ENCODE measurements at places on chromosomes 6 and 20.

- DNase-seq, result no peak
These were observed 99.1 kb upstream of the PRDM1 start for GRCh38 chr6:105986998-105987397.

DNA sequence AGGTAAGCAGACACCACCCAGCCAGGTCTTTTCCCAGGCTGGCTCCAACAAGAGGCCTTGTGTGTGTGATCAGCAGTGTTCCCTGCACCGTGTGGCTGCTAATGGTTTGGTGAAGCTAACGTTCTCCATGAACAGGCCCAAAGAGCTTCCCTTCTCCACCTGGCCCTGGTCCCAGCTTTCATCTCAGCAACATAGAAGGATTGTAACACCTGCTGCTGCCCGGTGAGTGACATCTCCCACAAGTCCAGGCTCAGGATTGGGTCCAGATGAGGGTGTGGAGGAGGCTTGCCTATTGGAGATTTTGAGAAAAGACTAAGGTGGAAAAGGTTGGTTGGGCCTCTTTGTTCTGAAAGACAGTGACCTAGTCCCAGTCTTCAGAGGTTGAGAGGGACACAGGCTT lies 89.6 kb downstream of the TMEM242 start:
- no peak for DNase-seq

DNA sequence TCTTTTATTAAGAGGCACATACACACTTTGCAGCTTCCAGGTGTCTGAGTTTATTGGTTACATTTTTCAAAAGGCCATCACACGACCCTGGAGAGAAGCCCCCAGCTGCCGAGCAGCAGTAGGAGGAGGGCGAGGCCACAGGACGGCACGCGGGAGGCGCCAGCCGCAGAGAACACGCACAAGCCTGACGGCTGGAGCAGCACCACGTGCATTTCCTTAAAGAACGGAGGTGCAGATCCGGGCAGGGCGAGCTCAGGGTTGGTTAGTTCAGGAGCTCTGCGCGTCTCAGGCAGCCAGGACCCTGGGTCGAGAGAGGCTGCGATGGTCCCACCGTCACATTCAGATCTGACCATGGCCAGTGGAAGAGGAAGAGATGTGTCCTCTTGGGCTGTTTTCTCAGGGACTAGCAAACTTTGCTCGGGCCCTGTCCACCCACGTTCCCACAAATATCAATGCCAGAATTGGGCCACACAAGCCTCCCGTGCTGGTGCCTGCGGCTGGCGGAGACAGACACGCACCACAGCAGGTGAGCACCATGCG lies 121.4 kb upstream of the AFDN start:
- DNase-seq, result no peak

DNA sequence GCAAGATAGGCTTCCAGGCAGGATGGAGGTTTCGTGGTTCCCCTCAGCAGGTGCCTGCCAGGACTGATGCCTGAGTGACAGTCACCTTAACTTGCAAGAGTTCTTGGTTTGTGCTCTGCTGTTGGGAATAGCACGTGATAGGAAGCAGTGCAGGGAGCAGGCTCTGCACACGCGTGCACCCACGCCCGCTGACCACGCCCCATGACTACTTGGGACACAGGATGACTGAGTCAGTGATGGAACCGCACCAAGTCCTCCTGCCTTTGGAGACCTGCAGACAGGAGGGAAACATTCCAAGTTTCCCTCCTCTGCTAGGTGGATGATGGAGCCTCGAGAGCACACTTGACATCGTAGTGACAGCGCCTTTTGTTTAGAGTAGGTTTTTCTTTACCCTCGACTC lies 164.2 kb downstream of the DTNBP1 start:
- DNase-seq, result no peak

- DNase-seq, result no peak
These were observed 38.2 kb downstream of the KIF6 start for GRCh38 chr6:39686976-39687375.

DNA sequence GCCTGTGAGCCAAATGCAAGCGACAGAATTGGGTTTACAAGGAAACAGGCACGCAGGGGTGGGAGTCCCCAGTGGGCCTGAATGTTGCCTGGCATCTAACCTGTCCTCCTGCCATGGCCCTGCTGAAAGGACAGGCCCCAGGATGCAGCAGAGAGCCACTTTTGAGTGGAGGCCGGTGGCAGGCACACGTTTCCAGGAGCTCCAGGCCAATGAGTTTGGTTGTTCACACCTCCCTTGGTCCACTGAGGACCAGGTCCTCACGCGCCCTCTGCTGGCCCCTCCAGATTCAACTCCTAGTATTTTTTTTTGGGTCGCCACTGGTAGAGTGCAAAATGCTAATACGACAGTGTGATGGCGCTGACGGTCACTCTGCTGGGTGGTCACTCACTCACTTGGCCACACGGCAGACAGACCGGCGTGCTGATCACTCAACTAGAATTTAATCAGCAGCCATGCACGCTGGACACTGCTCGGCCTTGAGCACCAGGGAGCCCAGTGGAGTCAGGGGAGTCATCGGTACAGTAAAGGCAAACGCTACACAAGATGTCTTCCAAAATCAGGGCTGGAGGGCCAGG lies 81.7 kb upstream of the NFATC2 start:
- DNase-seq, result peak; percentile 18

DNA sequence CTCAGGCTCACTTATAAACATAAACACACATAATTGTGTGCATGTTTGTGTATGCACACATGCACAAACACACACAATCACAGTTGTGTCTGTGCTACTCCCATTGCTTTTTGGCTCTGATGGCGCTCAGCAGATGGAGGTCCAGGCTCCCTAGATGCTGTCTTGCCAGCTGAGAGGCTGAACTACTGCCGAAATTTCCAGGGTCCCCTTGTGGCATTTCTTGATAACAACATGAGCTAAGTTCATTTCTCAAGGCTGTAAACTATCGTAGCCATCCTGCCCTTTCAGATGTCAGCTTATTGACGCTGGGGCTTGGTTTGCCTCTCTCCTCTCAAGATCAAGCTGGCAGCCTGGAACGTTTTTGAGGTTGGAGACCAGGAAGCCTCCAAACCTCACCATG lies 313.9 kb upstream of the RNF24 start:
- no peak for DNase-seq

DNA sequence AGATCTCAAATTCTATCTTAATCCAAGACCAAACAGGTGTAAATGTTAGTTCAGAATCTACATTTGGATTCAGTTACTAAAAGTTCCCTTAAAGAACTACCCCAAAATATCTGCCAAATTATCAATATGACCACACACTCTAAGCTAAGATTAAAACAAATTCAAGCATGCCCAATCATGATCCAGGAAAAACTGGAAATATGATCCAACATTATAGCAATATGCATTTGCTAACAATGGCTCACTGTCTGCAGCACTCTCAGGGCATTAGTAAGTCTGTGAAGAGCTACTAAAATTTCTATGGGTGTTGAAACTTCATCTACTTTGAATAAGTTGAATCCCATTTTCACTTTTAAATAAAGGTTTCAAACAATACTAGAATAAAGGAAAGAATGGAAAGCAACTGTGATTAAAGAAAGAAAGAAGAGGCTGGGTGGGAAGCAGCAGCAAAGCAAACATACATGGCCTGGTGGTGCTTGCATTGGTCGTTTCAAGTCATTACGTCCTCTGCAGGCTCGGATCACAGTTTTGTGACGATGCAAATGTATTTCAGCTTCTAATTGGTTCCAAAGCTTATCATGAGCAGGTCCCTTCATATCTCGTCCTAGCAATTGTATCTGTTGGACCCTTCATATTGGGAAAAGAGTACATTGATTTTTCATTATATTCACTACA lies 29.2 kb downstream of the GOPC start:
- no peak for DNase-seq

DNA sequence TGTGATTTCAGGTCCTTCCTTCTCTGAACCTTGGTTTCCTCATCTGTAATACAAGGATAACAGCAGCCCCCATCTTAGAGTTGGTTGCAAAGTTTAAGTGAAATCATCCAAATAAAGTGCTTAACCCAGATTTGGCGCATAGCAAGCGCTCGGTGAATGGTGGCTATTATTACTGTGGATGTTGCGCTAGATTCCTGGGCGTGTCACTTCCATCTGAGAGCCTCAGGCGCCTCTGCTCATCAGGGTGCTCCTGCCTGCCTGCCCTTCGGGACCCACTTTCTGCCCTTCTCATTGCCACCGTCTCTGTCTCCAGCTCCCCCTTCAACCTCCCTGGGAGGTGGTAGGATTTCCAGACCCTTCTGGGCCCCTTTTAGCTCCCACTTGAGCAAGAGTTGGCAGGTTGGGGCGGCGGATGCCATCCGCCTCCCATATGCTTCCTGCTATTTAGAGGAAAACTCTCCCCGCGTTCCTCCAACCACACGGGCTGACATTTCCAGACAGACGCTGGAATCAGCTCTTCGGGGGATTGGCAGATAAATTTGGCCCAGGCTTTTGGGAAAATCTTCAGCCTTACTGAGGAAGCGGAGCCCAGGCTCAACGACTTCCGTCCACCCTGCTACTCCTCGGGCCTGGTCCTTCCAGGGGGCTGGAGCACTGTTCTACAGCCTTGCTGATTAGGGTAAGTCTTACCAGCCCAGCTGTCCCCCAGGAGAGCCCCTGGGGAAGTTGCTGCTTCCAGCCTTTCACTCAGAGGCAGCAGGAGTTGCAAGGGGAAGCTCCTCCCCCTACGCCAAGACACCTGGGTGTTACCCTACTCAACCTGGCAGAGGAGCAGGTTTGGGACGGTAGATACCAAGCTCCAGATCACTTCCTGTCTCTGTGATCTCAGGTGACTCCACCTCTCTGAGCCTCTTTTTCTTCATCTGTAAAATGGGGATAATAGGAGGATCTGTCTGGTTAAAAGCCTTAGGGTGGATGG lies 71.5 kb downstream of the DLGAP4 start:
- DNase-seq, result no peak

DNA sequence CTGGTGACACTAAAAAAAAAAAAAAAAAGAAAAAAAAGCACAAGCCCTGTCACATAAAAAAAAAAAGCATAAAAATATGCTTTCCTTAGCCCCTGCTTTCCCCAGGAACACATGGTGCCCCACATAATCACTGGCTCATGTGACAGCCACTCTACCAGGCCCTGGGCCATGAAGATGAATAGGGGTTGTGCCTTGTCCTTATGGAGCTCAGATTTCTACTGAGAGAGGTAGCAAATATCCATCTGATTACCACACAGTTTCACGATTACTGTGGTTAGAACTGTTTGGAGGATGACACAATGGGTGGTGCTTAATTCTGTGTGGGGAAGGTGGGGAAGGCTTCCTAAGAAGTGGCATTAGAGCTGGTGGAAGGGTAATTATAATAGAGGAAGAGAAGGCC lies 9.3 kb downstream of the RAET1E start:
- DNase-seq, result no peak

DNA sequence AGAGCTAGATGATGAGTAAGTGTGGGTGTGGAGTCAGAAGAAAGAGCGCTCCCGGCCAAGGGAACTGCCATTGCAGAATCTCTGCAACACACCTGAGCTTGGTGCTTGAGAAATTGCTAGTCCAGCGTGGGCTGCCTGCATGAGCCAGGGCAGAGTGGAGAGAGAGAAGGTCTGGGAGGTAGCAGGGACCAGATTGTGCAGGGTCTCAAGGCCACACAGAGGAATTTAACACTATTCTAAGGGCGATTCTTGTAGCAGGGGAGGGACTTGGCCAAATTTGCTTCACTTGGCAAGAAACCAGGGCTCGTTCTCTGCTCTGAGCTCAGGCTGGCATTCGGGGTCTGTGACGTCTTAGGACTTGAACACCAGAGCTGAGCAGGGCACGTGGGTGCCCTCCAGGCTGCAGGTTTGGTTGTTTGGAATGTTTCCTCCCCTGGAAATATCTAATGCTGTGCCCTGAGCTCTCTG lies 53.5 kb downstream of the BCAS4 start:
- DNase-seq, result no peak

GRCh38 chr6:167980911-167981580 lies 16.4 kb upstream of the KIF25 start:
- no peak for DNase-seq

DNA sequence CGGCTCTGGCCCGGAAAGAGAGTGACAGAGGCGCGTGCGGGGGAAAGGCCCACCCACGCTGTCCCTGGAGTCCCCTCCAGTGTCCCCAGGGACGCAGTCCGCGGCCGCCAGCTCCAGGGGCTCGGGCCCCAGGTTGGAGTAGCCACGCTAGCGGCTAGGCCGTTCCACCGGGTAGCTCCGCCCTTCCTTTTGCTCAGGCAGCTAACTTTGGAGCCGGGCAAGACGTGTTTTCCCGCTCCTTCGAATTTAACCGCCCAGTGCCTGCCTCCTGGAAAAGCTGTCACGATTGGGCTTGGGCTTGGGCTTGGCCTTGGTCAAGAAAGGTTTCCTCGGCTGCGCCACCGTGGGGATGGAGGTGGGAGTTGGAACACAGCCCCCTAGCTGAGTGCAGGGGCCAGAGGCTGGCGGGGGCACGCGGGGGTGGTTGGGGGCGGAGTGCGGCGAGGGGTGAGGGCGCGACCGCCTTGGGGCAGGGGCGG lies 4.7 kb downstream of the LINC00237 start:
- DNase-seq, result no peak

GRCh38 chr20:31829731-31830130 lies 10.6 kb downstream of the MYLK2 start:
- DNase-seq, result no peak

- no peak for DNase-seq
These were observed 76.9 kb upstream of the MAFB start for GRCh38 chr20:40765814-40766480.

DNA sequence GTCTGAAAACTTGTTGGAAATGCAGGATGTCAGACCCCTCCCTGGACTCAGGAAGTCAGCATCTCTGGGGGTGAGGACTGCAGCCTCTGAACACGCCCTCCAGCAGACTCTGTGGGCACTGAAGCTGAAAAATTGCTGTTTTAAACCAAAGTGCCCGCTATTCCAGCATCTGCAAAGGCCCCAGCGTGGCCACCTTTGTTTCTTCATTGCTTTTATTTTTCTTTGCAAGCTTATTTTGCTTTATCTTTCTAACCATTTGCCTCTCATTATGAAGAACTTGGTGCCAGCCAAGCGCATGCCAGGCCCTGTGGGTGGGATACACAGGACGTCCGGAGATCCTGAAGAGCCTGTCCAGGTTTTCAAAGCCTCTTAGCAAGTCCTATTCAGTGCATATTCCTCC lies 203.9 kb upstream of the CST7 start:
- DNase-seq, result no peak
